ENCODE measurements at places on chromosomes 4 and X.

DNA sequence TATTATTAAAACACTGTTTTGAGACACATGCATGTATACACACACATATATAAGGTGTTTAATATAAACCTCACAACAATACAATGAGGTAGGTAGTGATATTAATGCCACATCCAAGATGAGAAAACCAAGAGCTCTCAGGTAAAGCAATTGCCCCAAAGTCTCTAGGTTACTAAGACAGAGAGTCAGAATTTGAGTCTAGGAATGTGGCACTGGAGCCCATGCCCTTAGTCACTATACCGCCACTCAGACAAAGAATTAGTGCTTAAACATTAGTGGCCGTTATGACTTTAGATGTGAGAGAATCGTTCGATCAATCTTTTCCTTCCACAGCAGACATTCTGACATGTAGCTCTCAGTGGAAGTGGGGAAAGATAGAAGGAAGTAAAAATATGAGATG is 108.2 kb upstream of the ACSL4 start:
- DNase-seq: no peak

- peak; percentile 15 for DNase-seq
Measured at GRCh38 chrX:11540532-11541377, 125.0 kb downstream of the ARHGAP6 start.

GRCh38 chr4:107255114-107255513 is 219.0 kb upstream of the DKK2 start:
- DNase-seq: no peak

GRCh38 chrX:109940411-109940810 is 62.5 kb upstream of the TMEM164 start:
- DNase-seq: no peak

DNA sequence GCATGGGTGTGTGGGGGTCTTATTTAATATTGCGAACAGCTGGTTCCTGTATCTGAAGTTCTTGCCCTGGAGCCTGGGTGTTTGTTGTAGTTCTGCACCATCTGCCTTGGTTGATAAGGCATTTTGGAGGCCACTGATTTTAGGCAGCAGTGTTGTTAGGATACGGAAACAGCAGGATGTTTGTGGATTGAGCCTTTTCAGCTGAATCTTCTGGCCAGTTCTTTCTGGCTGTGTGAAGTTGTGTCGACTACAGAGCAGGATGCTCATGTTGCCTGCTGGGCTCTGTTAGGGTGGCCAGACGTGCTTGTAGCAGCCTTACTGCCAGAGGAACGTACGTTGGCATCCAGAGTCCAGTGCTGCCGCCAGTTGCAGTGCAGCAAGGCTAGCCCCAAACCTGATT is 134.2 kb downstream of the PTTG2 start:
- DNase-seq: no peak

- no peak for DNase-seq
Measured at GRCh38 chr4:92483341-92483740, 179.6 kb downstream of the GRID2 start.

GRCh38 chr4:98905839-98906238 is 23.1 kb downstream of the EIF4E start:
- DNase-seq: no peak

- DNase-seq: no peak
Measured at GRCh38 chrX:94302446-94302845, 628.4 kb downstream of the FAM133A start.

DNA sequence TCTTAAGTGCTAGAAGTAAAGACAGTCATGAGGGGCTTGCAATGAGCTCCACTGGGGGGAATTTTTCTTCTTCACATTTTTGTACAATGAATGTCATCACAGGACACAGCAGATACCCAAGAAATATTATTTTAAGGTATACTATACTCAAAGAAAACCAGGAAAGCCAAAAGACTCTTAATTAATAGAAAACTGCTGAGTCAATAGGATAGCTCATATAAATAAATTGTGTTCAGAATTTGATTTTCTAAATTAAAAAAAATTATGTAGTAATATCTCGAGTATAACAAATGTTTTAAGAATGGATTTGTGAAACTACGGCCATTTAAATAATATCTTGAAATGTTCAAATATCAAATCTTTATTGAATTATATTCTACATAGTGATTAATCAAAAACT is 25.7 kb upstream of the CXCL8 start:
- DNase-seq: no peak

DNA sequence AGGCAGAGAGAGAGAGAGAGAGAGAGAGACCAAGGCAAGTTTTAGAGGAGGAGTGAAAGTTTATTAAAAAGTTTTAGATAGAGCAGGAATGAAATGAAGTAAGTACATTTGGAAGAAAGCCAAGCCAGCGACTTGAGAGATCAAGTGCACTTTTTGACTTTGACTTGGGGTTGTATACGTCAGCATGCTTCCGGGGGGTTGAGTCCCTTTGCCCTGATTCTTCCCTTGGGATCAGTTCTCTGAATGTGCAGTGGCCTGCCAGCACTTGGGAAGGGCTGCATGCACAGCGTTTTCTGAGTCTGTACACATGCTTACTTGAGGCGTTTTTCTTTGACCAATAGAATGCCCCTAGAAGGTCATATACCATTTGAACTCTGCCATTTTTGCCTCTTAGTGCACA is 400.5 kb downstream of the PDGFC start:
- DNase-seq: no peak

DNA sequence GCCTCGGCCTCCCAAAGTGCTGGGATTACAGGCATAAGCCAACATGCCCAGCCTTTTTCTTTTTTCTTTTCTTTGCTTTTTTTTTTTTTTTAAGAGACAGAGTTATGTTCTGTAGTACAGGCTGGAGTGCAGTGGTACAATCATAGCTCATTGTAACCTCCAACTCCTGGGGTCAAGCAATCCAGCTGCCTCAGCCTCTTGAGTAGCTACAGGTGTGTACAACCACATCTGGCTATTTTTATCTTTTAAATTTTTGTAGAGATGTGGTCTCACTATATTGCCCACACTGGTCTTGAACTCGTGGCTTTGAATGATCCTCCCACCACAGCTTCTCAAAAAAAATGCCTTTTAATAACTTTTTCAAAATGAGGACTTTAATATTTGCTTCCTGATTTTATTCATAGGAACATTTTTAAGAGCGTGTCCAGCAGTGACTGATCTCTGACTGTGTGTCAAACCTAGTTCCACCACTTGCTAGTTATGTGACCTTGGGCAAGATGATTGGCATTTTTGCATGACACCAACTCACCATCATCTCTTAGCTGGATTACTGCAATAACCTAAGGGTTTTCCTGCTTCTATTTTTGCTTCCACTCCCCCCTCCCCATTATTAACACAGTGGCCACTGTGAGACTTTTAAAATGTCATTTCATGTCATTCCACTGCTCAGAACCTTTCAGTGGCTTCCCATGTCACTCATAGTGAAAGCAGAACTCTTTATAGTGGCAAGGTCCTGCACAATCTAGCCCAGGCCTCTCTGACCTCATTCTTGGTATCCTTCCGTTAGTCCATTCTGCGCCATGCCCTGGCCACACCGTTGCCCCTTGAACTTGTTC is 4.5 kb upstream of the TNIP3 start:
- DNase-seq: peak; percentile 12

- no peak for DNase-seq
Measured at GRCh38 chr4:819401-820229, 6.3 kb downstream of the CPLX1 start.

- no peak for DNase-seq
Measured at GRCh38 chrX:36640232-36640631, 367.9 kb upstream of the FAM47C start.

GRCh38 chr4:38930204-38930603 is 62.6 kb downstream of the FAM114A1 start:
- DNase-seq: no peak

GRCh38 chrX:2446815-2447214 is 54.0 kb downstream of the DHRSX start:
- no peak for DNase-seq

DNA sequence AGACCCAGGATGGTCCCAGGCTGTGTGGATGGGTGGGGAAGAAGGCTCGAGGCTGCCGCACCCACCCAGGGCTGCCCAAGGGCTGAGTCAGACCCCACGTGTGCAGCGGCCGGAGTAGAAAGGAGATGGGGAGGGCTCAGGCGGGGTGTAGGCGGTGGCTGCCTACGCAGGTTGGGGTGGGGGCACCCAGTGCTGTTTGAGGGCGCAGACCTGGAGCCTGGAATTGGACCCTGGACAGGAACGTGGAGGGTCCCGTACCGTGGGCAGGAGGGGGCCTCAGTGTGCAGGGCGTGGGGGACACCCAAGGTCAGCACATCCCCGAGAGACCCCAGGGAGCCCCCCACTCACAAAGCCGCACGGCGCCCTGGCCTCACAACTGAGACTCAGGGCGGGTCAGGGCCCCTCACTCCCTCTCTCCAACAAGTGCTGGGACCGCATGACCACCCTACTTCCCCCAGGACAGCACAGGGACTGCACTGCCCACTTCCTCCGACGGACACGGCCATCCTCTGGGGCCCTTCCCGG is 79.9 kb downstream of the FAM53A start:
- DNase-seq: no peak

- DNase-seq: no peak
Measured at GRCh38 chrX:153864561-153865320, 21.2 kb downstream of the L1CAM start.

DNA sequence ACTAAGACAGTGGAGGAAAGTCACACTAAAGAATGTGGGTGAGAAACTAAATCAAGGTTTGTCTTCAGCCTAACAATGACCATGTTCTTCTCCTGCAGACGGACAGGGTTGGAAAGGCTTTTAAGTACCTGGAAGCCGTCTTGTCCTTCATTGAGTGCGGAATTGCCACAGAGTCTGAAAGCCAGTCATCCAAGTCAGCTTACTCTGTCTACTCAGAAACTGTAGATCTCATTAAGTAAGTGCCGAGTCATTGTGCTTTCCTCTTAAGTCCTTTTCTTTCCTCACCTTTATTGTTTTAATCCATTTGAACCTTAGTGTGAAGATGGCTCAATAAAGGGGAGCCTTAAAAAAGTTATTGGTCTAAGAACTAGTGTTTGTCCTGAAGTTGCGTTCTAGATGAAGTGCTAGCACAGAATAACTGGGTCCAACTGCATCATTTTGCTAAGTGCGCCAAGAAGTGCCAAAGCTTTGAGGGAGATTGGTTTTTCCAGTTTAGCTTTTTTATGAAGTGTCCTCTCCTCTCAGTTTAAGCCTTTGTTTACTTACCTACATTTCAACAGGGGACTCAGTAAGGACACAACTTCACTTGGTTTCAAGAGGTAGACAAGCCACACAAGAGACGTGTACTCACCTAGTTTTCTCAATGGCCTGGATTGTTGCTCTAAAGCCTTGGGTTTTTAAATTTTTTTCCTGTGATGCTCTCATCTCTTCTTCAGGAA is 89.3 kb downstream of the KLHL8 start:
- DNase-seq: no peak

DNA sequence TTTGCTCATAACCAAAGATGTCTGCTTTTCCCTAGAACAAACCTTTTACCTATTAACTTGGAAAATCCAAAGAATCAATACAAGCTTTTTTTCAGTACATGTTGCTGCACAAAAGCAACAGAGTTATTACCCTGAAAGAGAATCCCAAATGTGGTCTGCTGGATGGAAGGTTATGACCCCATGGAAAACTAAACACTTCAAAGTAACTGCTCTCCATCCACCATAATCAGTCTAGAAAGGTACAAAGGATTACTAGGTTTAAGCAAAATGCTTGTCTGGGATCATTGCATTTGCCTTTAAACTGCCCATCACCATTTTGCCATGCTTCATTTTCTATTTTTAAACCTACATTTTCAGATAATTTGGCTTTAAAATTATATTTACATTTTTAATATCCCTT is 11.7 kb downstream of the MMRN1 start:
- no peak for DNase-seq

DNA sequence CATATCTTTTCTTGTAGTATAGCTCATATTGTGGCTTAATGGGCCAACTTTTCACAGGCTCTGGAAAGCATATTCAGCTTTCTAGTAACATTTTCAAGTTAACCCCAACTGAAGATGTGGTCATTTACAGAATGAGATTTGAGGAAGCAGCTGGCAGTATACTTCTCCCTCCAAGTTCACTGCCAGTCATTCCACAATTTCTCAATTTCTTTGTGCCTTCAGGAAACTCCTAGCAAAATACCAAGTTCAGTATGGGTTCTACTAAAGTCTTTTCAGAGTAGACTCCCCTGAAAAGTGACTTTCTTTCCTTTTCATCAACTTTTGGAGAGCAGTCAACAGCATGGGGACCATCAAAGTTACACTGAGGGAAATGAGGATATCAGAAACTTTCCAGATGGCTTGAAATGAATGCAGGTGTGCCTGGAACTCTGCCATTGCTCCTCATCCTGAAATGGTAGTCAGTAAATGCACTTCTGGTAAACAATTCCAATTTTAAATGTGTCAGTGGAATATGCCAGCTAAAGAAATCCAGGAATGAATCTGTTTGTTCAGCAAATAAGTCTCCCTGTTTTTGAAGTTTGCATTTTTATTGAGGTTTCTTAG is 81.5 kb upstream of the TEX13D start:
- DNase-seq: no peak

DNA sequence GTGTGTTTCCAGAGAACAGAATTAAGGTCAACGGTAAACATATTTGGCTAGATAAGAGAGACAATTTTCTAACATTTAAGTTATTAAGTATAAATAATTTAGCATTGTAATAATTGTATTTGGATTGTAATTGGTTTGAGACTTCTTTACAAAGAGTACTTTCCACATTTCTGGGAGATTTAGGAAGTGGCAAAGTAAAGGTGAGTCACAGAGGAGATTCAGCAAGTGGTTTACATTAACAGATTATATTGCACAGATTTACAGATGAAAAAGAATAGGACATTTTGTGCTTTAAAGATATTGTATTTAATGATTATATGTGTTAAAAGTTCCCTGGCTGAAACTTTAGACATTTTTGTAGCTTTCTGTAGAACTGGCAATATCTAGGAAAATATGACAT is 584.4 kb upstream of the AADAT start:
- DNase-seq: no peak

DNA sequence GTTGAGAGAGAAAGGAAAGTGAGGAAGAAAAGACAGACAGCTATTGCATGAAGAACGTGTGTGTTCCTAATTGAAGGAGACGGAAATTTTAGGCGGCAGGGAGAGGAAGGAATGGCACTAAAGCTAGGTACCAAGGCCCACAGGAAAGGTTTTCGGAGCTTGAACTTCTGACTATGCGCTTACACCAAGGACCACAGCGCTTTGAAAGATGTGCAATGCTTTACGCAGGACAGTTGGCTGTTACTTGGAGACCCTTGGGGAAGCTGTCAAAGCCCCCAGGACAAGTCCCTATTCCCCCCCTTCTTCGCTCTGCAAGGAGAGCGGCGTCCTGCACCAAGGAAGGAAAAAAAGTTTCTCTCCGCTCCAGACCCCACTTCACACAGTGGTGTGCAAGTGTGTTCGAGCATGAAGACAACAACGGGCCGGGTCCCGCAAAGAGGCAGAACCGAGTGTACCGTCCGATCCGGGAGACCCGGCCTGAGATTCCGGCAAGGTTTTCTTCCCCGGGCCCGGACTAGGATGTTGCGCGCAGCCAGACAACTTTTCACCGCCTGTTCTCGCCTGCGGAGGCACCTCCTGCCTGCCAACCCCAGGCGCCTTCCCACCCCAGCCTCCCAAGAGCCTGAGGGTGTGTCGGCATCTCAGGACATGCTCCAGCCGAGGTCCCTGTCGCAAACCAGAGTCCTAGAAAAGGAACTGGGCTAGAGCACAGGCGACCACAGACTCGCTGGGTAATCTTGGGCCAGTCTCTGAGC is 896 bp downstream of the KDR start:
- no peak for DNase-seq

- DNase-seq: no peak
Measured at GRCh38 chr4:56222514-56222913, 164.8 kb downstream of the AASDH start.

GRCh38 chr4:152634110-152634760 is 45.6 kb downstream of the TMEM154 start:
- DNase-seq: peak; percentile 47

GRCh38 chr4:118939169-118939783 is 50.6 kb downstream of the SYNPO2 start:
- DNase-seq: peak; percentile 35

Measured in NB4 (cell line).